H9 (cell line): ENCODE measurements at places on chromosomes 2 and 18.

DNA sequence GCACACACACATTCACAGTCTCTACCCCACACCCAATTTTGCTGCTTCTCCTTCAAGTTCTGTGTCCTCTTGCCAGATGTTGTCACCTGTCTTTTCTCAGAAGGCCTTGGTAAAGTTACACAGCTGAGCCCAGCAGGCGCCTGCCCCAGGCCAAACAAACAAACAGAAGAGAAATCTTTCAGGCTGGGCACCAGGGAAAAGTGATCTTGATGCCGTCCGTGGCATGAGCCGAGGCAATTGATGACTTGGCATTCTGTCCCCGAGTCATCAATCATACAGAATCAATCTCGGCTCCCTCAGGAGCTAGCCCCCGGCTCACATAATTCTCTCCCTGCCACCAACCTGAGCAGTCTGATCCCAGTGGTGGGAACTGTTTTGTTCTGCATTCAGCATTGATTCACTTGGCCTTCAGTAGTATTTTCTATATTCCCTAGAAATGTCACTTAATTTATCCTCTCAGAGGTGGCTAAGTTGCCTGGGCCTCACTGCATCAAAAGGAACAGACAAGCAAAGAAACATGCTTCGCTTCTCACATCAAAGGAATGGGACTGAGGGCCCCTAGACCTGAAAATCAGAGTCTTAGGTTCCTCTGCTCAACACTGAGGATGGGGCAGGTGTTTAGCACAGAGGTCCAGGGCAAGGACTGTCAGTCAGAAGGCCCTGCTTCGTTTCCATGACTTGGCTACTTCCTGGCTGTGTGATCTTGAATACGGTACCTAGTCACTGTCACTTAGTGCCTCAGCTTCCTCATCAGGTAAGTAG lies 278.8 kb upstream of the CELF4 start:
- H3K4me3 ChIP-seq: no peak overlapping the region
- DNase-seq: no peak
- H3K27me3 ChIP-seq: no peaks in the 10 kb centered on the region
- peaks cover 6% of the 10 kb centered on the region; the same call in 1 of the 2 replicates for H3K4me1 ChIP-seq
- no peaks in the 10 kb centered on the region for H3K36me3 ChIP-seq

DNA sequence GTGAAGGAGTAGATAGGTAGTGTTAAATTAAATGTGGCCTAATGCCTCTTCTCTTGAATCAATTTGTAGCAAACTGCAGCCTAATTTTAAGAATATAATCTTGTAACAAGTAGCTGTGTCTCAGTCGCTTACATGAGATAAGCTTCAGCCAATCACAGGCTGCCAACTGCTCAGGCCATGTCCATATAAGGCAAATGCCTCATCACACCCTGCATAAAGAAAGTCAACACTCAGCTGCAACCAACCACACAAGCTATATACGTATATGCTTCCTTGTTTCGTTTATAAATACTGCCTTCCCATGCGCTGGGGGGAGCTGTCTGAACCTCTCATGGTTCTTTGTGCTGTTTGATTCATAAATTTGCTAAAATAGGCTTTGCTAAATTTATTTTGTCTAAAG lies 476.3 kb downstream of the TRIB2 start:
- H3K27ac ChIP-seq: no peak overlapping the region
- H3K27me3 ChIP-seq: no peaks in the 10 kb centered on the region
- H3K4me1 ChIP-seq: no peaks in the 10 kb centered on the region
- no peak for DNase-seq
- H3K36me3 ChIP-seq: no peaks in the 10 kb centered on the region

DNA sequence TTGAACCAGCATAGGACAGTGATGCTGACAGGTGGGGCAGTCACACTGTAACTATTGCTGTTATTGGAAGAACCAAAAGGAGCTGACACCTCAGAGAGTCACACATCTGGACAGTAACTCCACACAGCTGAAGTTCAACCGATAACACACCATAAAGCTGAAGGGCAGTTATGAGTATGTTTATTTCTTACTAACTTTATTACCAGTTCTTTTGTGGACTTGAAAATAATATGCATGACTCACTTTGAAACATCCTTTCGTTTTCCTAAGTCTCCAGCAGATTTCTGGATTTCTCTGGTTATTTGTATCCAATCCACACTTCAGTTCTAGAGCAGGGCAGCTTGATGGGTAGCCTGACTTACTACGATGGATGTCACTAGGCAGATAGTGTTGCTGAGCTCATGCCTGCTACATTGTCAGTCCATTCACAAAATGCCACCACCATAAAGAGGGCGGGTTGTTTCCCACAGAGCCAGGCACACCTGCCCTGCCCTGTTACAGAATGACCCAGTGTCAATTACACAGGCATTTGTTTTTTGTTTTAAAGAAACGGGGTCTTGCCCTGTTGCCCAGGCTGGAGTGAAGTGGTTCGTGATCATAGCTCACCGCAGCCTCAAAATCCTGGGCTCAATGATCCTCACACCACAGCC lies 8.4 kb upstream of the AGBL5 start:
- no peak overlapping the region for H3K27ac ChIP-seq
- no peaks in the 10 kb centered on the region for H3K4me1 ChIP-seq
- H3K4me3 ChIP-seq: no peak overlapping the region
- no peak for DNase-seq
- no peaks in the 10 kb centered on the region for H3K27me3 ChIP-seq

DNA sequence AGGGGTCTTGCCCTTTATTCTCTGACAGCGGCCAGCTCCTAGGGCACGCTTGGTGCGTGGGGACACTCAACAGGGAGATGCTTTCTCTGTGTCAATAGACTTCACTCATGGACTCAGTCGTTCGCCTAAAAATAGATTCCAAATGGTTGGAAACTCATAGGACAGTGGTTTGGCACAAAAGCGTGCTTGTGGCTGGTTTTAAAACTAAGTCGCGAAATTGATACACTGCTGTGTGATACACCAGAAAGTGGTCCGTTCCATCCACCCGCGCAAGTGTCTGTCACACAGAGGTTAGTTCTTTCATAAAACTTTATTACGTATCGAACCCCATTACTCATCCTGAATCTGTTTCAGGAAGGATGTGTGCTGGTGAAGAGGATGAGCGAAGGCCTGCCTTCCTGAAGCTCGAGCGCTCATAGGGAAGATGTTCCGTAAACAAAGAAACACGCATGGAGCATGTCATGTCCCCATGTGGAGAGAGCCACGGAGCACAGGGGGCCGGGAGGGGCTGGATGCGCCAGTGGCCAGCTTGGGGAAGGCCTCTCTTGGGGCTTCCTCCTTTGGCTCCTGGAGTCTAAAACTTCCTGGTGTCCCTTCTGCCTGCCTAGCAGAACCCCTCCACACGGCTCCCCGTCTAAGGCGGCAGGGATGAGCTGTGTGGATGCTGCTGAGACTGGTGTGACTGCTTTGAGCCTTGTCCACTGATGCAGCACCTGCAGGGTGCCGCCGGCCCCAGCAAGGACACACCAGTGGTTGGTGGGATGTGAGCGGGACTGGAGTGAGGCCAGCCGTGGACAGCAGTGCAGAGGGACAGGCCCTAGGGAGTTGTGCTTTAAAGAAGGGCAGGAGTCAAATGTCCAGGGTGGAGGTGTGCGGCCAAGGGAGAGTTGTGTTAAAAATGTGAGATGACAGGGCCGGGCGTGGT lies 207.2 kb downstream of the GBX2 start:
- DNase-seq: no peak
- no peaks in the 10 kb centered on the region for H3K27me3 ChIP-seq
- H3K4me1 ChIP-seq: no peaks in the 10 kb centered on the region; the same call in 1 of the 2 replicates

GRCh38 chr2:133986881-133987795 lies 266.7 kb upstream of the MGAT5 start:
- H3K27me3 ChIP-seq: no peaks in the 10 kb centered on the region
- no peak overlapping the region for H3K4me3 ChIP-seq

GRCh38 chr2:66874411-66874810 lies 439.5 kb downstream of the MEIS1 start:
- DNase-seq: no peak
- H3K4me1 ChIP-seq: no peaks in the 10 kb centered on the region
- H3K4me3 ChIP-seq: no peak overlapping the region
- H3K36me3 ChIP-seq: no peaks in the 10 kb centered on the region
- H3K27me3 ChIP-seq: no peaks in the 10 kb centered on the region

- no peak overlapping the region for H3K27ac ChIP-seq
- no peaks in the 10 kb centered on the region for H3K27me3 ChIP-seq
These were observed 200.5 kb downstream of the EXOC6B start for GRCh38 chr2:72625366-72625765.

- no peak overlapping the region for H3K4me3 ChIP-seq
- no peaks in the 10 kb centered on the region for H3K4me1 ChIP-seq
- H3K36me3 ChIP-seq: no peaks in the 10 kb centered on the region
These were observed 296.4 kb downstream of the CYP26B1 start for GRCh38 chr2:71851094-71851750.

DNA sequence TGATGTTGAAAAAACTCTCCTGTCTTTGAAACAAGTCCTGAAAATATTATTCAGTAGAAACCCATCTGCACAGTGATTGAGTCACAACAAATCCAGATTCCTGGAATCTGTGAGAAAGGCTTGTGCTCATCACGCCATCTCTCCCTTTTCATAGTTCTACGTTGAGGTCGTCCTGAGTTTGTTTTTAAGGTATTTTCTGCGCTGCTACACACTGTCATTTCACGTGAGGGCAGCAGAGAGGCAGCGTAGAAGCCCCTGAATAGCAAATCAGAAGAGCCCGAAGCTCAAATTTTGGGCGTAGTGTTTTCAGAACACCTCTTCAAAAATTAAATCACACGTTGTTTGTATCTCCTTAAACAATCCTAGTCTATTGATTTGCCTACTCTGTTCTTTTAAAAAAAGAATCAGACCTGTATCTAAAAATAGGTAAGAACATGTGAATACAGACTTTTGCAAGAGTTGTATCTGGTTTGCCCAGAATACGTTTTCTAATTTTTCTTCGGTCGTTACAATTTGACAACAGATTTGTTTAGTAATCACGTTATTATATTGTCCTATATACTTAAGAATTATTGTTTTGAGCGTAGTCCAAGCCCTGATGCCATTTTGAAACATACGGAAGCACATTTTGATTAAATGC lies 61.6 kb upstream of the SLC38A11 start:
- H3K27me3 ChIP-seq: no peaks in the 10 kb centered on the region
- H3K36me3 ChIP-seq: peaks cover 8% of the 10 kb centered on the region
- H3K4me3 ChIP-seq: no peak overlapping the region
- H3K27ac ChIP-seq: no peak overlapping the region
- DNase-seq: peak; percentile 46
